HepG2 (cell line): ENCODE measurements at places on chromosomes 1 and 21. TPM values are rescaled to one million over a fixed set of nuclear protein-coding genes. Genes with fewer than 3 reads are reported as not detected.

- peaks cover 30% of the 10 kb centered on the region for H3K4me1 ChIP-seq
- peak within 1 kb of the TSS; percentile 85 for H3K4me3 ChIP-seq
- H3K27me3 ChIP-seq = no peaks in the 10 kb centered on the region; the same call in 2 of the 3 replicates
- H3K27ac ChIP-seq = peak within 1 kb of the TSS; percentile 77
- DNase-seq = peak; percentile 76
These were observed at the start of gene SRM for GRCh38 chr1:11059968-11060830. Gene SRM, minus strand, starts transcription at chr1:11060018. Its CDS starts 75 bp downstream, at chr1:11059943.

Gene GABRD
- not detected in 2 replicates for total RNA-seq

GRCh38 chr21:25615880-25616279 lies 8.6 kb upstream of the MRPL39 start:
- no peaks in the 10 kb centered on the region for H3K36me3 ChIP-seq
- H3K4me1 ChIP-seq = no peaks in the 10 kb centered on the region
- no peak overlapping the region for H3K4me3 ChIP-seq

- no peaks in the 10 kb centered on the region for H3K36me3 ChIP-seq
- H3K27ac ChIP-seq = no peak overlapping the region
- no peak for DNase-seq
- peaks cover 64% of the 10 kb centered on the region for H3K4me1 ChIP-seq
- H3K4me3 ChIP-seq = no peak overlapping the region
- H3K27me3 ChIP-seq = peaks cover 7% of the 10 kb centered on the region; the same call in 2 of the 3 replicates
These were observed 26.4 kb downstream of the ABCA4 start for GRCh38 chr1:94094469-94095111.

- no peaks in the 10 kb centered on the region; the same call in 1 of the 2 replicates for H3K27me3 ChIP-seq
- no peak overlapping the region for H3K4me3 ChIP-seq
- no peak overlapping the region for H3K27ac ChIP-seq
- H3K4me1 ChIP-seq = no peaks in the 10 kb centered on the region
- no peaks in the 10 kb centered on the region for H3K36me3 ChIP-seq
These were observed 68.5 kb downstream of the GPR88 start for GRCh38 chr1:100606438-100606837.

- H3K4me1 ChIP-seq = no peaks in the 10 kb centered on the region
- no peak overlapping the region for H3K4me3 ChIP-seq
- H3K27ac ChIP-seq = no peak overlapping the region
- H3K36me3 ChIP-seq = peaks cover 76% of the 10 kb centered on the region
- DNase-seq = no peak
These were observed 183.7 kb downstream of the CLIC6 start for GRCh38 chr21:34852448-34852847.
